COLO829 (cell line): ENCODE measurements at places on chromosomes 7 and 10.

- no peak for DNase-seq
Measured at GRCh38 chr10:32149252-32149955, 93.2 kb upstream of the KIF5B start.

DNA sequence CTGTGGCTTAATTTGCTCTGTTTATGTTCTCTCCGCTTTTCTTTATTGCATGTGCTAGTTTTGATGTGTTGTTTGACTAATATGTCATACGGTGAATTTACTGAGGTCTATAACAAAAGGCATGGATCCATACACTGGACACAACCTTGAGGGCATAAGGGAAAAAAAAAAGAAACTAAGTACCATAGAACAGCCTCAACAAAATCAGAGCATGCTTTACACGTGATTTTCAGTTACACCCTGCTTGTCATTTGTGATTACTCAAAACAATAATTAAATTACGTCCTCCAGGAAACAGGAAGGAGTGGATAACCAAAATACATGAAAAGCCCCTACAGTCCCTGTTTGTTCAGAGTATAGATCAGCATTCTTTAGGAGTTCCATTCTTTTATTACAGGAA, 150.5 kb downstream of the CRPPA start:
- DNase-seq = no peak

DNA sequence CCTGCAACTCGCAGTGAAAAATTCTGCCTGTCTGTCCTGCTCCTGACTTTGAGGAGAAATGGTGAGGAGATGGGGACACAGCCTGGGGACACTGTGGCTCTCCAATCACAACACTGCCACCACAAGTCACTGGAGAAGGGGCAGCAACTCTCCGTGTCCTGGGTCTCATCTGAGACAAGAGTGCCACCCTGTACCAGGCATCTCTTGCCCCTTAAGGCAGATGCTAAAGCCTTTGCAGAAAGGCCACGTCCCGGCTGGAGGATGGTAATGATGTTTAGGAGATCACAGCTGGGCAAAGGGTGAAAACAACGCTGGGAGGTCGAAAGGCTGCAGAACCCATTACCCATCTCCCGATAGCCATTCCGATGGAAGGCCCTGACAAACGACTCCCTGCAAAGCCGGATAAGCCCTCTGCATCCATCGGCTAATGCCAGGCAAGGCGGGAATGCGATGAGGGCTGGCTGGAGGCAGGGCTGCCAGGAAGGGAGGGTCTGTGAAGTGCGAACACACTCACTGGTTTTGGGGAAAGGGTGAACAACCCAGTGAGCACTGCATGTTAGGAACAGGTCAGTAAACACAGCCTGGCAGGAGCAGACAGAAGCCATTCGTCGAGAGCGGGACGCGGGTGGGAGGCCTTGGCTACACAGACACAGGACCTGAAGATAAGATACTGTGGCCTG, 190.8 kb downstream of the ADARB2 start:
- DNase-seq = no peak

DNA sequence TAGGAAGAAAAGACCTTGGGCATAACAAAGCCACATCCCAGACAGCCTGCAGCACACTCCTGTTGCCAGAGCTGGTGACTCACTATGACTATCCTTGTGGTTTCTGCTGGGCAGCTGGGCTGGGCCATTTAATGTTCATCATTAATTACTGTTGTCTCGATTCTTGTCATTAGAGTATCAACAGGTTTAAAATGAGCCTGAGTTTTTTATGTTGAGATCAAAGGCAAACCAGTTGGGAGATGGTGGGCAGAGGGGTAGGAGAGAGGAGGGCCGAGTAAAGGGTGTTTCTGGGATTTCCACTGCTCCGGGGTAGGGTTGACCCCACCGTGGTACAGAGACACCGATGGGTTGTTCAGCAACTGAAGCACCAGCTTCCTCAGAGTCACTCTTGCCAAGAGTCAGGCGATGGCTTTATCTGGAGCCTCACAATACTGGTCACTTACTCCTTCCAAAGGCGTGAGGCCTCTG, 128.7 kb upstream of the LYZL1 start:
- DNase-seq = no peak

- no peak for DNase-seq
Measured at GRCh38 chr7:4722960-4723630, 41.0 kb downstream of the FOXK1 start.

DNA sequence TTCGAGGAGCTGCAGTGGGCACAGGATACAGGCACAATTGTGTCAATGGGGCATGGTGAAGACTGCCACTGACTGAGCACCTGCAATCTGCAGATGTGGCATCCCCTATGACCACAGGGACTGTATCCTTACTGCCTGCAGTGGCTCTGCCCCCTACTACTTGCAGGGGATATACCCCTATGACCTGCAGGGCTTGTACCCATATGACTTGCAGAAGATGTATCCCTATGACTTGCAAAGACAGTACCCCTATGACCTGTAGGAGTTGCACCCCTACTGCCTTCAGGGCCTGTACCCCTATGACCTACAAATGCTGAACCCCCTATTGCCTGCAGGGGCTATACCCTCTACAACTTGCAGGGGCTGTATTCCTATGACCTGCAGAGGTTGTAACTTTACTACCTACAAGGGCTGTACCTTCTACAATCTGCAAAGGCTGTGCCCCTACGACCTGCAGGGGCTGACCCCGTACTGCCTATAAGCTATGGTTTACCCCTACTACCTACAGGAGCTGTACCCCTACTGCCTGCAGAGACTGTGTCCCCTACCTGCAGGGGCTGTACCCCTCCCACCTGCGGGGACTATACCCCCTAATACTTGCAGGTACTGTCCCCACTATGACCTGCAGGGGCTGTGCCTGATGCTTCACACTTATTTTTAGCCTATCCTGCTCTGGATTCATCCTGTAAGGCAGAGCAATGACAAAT, 65.9 kb upstream of the ADAM12 start:
- no peak for DNase-seq

- no peak for DNase-seq
Measured at GRCh38 chr7:17716816-17717215, 223.5 kb downstream of the SNX13 start.

DNA sequence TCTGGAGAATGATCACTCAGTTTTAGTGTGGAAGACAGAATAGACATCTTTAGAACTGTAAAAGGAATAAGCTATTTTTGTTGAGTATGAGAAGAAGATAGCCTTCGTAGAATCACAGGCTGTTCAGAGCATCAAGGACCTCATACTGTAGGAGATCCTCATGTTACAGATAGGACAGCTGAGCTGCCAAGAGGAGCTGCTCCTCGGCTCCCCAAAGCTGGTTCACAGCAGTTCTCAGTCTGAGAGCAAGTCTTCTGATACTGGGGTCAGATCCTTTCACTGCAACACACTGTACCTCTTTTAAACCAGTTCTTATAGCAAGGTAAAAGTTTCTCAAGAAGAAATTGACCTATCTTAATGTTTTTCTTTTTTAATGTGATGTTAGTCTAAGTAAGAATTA, 17.1 kb downstream of the CCNY start:
- no peak for DNase-seq

DNA sequence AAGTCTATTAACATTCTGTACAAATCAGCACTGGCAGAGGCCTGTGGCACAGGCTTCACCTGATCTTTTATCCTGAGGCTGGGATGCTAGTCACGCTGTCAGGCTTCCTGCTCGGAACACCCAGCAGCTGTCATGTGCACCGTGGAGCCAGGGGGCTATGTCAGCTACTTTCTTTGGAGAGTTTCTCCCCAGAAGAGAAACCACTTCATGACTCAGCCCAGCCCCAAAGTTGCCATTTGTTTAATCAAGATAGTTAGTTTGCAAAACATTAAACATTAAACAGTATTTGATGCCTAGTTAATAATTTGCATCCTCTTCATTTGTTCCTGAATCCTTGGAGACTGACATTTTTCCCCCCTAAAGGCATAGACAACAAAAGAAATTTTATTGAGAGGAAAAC, at the start of gene HABP2:
Gene HABP2 (plus strand): TSS at position 353 of the 400 bp plus-strand sequence. CDS start 69 bp downstream, outside the sequence.
- DNase-seq = no peak

DNA sequence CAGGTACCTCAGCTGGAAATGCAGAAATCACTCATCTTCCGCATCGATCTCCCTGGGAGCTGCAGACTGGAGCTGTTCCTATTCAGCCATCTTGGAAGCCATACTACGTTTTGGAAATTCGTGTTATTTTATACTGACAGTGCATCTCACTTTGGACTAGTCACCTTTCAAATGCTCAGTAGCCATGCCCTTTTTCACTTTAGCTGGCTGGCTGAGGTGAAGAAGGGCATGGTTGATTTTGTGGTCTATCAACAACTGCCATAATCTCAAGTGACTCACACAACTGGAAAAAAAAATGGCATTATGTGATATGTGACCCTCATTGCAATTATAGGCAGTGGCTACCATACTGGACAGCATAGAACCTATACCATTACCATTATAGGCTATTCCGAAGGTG, 100.5 kb downstream of the CCDC71L start:
- no peak for DNase-seq

- no peak for DNase-seq
Measured at GRCh38 chr7:30980194-30980593, 16.4 kb downstream of the GHRHR start.

DNA sequence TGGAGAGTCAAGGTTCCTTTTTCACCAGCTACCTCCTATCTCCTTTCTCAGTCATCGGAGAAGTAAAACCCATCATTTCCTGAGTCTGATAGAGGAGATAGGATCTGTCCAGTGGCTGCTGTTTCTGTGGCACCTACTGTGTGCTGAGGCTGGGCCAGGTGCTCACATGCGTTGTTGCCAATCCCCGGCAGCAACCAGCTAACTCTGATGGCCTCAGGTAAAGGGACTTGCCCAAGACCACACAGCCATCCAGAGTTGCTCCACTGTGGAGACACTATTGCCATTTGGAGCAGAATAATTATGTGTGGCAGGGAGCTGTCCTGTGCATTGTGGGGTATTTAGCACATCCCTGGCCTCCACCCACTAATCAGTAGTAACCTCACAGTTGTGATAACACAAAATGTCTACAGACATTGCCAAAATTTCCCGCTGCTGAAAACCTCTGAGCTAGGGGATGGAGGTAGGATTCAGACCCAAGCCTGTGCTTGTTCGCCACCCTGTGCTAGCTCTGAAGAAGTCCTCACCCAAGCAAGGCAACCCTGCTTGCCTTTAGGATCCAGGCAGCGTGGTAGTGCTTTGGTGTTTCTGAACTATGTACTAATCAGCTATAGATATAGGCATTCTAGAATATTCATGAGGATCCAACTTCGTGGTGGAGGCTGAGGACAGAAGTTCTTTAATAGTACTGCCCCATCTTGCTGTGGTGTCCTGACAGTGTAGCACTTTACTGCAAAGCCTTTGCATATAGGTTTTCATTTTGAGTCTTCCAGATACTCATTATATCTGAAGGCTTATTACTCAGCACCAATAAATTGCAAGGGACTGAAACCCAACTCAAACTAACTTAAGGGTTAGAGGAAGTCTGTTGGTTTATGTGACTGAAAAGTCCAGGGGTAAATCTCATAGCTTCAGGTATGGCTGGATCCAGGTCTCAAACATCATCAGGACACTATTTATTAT, 164.6 kb downstream of the GRK5 start:
- DNase-seq = no peak

- DNase-seq = no peak
Measured at GRCh38 chr10:64873959-64874358, 1352.8 kb downstream of the REEP3 start.

DNA sequence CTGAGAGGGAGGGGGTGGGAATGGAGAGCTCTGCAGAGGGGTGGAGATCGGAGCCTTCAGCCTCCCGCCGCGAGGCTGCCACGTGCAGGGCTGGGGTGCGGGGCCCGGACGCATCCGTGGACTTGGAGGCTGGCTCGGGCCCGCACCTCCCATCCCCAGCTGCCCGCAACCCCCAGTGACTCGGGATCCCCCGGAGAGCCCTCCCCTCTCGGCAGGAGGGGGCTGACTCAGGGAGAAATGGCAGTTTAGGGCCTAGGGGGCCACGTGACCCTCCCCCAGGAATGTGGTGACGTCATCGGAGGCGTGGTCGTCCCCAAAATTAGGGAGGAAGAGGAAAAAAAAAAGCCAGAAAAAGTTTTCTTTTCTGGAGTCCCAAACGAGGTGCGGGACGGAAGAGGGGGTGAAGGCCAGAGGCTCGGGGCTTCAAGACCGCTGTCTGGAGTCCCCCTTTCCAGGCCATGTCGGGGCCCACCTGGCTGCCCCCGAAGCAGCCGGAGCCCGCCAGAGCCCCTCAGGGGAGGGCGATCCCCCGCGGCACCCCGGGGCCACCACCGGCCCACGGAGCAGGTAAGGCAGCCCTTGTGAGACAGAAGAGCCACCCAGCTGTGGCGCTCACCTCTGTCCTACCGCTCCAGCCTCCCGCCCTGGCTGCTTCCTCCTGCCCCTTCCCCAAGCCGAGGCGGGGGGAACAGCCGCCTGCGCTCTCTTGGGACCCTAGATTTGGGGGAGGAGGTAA, at the start of gene TRIP6:
Gene TRIP6 (plus strand): TSS at position 348 of the 736 bp plus-strand sequence. CDS start 111 bp downstream, at position 459.
- DNase-seq = peak; percentile 93

GRCh38 chr10:66941491-66941890, 15.7 kb downstream of the LRRTM3 start:
- no peak for DNase-seq

DNA sequence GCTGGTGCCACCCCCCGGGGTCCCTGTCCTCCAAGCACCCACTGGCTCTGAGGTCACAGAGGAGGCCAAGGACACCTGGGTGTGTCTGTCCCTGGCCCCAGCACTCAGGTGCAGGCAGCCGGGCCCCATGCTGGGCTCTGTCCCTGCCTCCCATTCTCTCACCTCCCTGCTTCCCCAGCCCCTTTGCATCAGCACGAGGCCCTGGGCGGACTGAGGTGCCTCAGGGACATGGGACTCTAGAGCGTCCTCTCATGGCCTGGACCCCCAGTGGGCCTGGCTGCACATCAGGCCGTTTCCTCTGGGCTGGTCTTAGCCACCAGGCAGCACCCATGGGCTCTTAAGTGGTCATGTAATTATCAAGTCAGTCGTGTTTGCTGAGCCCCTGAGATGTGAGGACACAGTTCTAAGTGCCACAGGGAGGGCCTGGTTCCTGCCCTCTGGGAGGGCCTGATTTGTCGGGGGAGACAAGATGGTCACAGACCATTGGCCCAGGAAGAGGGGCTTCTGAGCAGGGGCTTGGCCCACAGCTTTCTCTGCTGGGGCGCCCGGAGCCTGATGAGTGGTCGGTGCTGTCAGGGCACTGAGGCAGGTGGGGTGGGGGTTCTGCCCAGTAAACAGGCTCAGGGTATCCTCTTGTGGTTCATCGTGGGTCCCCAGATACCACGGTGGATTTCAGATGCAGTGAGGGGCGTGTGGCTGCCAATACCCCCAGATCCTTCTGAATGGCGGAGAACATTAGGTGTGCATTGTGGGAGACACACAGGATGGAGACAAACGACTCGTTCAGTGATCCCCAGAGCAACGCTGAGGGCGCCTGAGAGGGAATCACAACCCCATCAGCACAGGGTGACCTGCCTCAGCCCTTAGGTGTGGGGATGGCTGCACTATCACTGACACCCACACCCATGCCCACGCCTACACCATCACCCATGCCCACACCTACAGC, 152.5 kb downstream of the WDR37 start:
- DNase-seq = no peak

- no peak for DNase-seq
Measured at GRCh38 chr10:117934477-117934876, 112.3 kb downstream of the RAB11FIP2 start.

GRCh38 chr10:96225119-96225518, 46.2 kb downstream of the BLNK start:
- DNase-seq = no peak

- no peak for DNase-seq
Measured at GRCh38 chr10:33459602-33460001, 125.1 kb upstream of the NRP1 start.
